ENCODE measurements at places on chromosomes 4 and X.
A peak's percentile ranks its signal among the peaks of the same experiment; 100 is the strongest.

DNA sequence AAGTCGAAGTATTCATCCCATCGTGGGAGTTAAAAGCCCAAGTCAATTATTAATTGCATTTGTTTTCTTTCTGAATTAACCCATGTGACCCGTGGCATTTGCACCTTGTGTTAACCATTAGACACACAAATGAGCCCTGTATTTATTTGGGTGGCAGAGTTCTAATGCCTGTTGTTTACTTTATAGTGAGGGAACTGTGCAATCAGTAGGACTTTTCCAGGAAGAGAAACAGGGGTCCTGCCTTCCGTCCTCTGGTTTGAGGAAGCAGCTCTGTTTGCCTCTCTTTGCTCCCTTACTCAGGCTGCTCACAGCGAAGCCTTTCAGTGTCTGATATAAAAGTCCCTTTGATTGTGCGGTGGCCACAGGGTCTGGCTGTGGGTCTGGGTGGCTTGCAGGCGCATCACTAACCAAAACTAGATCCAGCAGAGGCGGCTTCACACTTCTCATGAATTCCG is 263.6 kb downstream of the PTTG2 start:
- no peak for DNase-seq

GRCh38 chr4:24559889-24560288 is 24.5 kb downstream of the DHX15 start:
- DNase-seq: no peak

GRCh38 chr4:142404191-142404611 is 441.9 kb downstream of the INPP4B start:
- no peak for DNase-seq

GRCh38 chrX:128816919-128817318 is 706.4 kb downstream of the SMARCA1 start:
- no peak for DNase-seq

- DNase-seq: no peak
Observed at GRCh38 chrX:56728752-56729151, 291 bp upstream of the NBDY start.

DNA sequence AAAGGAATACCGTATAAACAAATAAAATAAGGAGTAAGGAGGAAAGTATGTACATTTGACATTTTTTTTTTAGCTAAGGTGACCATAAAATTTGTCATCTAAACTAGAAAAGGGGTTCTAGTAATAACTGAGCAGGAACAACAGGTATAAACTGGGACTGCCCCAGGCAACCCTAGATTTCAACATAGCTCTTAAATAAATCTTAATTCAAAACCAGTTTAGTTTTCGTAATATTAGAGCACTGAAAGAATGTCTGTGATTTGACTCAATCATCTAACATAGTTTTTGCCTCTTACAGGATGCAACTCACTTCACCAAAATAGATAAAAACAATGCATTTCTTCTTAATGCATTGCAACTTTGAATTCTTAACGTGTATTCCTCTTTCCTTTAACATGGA is 257.7 kb downstream of the ADAMTS3 start:
- DNase-seq: no peak

- no peak for DNase-seq
Observed at GRCh38 chr4:1369479-1370079, 22.6 kb downstream of the UVSSA start.

- no peak for DNase-seq
Observed at GRCh38 chrX:94576367-94577004, 902.5 kb downstream of the FAM133A start.

- DNase-seq: no peak
Observed at GRCh38 chrX:79036157-79036880, 91.1 kb downstream of the P2RY10 start.

DNA sequence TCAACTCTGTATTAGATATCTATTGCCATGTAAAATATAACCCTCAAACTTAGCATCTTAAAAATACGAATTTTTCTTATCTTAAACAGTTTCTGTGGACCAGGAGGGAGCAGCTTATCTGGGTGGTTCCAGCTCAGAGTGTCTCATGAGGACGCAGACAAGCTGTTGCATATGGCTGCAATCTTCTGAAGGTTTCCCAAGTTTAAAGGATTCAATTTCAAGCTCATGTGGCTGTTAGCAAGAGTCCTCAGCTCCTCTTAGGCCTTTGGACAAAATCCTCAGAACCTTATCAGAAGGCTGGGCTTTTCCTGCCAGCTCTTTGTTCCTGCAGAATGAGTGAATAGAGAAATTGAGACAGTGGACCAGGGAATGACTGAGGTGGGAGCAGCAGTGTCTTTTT is 2.8 kb upstream of the CTSO start:
- no peak for DNase-seq

- no peak for DNase-seq
Observed at GRCh38 chrX:69096963-69097362, 68.3 kb downstream of the PJA1 start.

DNA sequence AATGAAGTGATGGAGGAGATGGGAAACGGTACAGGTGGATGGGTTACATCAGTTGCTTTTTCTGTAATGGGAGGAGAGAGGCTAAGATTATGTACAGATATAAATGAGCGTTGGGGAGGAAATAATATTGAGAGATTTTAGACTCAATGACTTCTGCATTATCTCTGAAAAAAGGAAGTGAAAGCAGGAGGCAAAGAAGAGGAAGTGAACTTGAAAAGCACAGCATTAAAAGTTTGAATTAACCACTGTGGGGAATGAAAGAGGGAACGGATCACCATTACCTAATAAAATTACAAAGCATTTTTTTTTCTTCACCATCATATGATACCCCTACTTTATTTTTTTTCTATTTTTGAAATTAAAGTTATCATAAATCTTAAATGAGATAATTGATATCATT is 1025.5 kb downstream of the RPA4 start:
- no peak for DNase-seq

DNA sequence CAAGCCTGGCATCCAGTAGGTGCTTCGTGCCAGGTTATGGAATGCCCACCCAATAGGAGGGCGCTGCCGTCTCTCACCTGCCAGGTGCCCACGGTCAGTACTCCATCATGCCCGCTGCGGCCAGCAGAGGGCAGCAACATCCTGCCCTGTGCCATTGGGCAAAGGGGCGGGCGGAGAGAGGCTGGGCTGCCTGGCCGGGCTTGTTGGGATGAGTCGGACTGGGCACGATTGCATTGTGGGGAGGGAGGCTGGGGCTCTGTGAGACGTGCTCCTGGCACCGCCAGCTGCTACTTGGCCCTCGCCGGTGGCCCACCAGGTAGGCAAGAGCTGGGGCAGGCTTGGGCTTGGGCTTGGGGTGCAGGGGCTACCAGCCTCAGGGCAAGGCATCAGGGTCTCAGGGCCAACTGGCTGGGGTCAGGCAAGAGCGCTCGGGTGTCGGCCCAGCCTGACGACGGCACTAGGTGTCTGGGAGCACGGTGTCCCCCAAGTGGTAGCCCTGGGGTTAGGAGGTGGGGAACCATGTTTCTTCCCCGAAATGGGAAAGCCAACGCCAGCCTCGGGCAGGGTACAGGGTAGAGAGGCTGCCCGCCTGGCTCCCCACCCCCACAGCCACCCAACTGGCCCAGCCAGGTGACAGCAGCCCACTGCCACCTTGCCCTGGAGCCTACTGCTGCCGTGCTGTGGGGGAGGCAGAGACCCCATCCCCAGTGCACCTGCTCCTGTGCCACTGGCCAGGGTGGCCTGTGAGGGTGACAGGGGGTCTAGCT is at the start of gene PLXNB3:
PLXNB3 (plus strand) TSS at position 261 of the 767 bp plus-strand sequence. CDS start 1,287 bp downstream, outside the sequence.
- DNase-seq: peak; percentile 68

GRCh38 chrX:70196961-70197720 is 19.9 kb downstream of the DGAT2L6 start:
- peak; percentile 12 for DNase-seq

GRCh38 chr4:138341739-138342415 is 99.7 kb upstream of the SLC7A11 start:
- DNase-seq: no peak

DNA sequence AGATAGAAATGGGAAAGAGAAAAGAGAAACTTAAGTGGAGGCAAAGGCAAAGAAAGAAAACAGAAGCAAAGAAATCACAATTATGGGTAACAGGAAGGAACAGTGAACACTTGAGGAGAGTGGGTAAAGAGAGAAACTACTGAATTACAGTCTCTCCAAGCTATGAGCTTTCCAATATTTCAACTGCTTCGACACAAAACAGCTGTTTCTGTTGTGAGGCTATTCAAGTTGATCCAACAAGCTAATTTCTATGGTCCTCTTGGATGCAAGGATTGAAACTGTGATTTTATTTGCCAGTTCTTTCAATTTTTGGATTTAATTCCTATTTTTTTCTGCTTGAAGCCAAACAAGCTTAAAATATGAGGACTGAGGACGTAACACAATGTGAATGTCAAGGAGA is 80.5 kb upstream of the ADGRA3 start:
- no peak for DNase-seq

- DNase-seq: no peak
Observed at GRCh38 chrX:129679901-129680300, 25.1 kb upstream of the APLN start.

GRCh38 chr4:144178414-144178813 is 37.9 kb upstream of the GYPA start:
- no peak for DNase-seq

GRCh38 chr4:46924789-46925529 is 15.9 kb upstream of the COX7B2 start:
- DNase-seq: no peak

DNA sequence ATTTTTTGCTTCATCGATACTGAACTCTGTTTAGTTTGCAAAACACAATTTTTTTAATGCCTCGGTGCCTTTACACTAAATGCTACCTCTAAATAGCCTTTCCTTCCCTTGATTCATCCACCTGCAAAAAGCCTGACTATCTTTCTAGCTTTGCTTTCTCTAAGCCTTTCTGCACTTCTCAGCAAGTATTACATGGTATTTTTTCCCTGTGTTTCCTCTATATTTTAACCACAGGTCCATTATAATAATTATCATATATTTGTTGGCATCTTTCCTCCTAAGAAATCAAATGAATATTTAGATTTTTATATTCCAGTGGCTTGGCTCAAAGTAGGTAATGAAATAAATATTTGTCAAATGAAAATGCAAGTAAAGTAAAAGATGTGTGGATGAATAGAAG is 196.2 kb downstream of the ARHGAP24 start:
- no peak for DNase-seq

DNA sequence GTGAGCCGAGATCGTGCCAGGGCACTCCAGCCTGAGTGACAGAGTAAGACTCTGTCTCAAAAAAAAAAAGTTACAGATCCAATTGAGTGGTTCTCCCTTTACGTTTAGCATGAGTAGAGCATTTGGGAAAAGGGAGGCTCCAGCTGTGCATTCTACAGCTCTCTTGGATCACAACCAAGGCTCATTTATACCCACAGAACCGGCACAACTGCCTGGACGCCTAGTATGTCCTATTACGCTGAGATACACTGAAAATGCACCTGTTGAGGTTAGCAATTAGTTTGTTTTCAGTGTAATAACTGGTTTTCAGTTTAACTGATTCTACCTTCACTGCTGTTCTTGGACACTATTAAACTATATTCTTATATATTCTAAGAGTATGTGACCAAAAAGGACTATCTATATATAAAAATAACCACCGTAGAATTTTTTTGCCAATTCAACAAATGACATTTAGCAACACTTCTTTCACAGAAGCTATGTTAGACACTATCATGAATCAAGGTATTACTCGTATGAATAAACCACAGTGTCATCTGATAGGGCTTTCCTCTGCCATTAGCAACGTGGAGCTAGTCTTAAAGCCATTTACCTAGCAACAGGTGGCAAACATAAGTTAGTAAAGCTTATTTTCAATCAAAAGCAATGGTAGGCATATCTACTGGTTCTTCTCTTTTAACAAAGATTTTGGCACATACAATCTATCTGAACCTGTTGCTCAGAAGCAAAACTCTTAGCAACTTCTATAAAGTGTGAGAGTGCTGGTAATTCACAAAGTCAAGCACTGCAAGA is 3.6 kb downstream of the OTUD4 start:
- DNase-seq: no peak

- DNase-seq: no peak
Observed at GRCh38 chrX:20285511-20285910, 18.8 kb upstream of the RPS6KA3 start.

- no peak for DNase-seq
Observed at GRCh38 chr4:5905714-5906113, 12.8 kb upstream of the CRMP1 start.

DNA sequence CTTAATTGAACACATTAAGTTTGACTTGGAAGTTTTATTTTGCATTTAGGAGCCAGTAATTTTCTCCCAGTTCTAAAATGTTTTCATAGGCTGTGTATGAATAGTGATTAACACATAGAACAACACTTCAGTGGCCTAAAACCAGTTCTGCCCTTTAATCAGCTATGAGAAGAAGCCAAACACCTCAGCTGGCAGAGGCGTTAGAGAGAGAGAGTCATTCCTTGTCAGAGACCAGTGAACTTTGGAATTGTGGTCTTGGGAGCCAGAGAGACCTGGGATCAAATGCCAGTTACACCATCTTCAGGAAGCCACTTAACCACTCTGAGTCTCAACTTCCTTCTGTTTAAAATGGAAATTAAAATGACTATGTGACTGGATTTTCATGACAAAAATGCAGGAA is 39.3 kb upstream of the PRPS2 start:
- DNase-seq: no peak

DNA sequence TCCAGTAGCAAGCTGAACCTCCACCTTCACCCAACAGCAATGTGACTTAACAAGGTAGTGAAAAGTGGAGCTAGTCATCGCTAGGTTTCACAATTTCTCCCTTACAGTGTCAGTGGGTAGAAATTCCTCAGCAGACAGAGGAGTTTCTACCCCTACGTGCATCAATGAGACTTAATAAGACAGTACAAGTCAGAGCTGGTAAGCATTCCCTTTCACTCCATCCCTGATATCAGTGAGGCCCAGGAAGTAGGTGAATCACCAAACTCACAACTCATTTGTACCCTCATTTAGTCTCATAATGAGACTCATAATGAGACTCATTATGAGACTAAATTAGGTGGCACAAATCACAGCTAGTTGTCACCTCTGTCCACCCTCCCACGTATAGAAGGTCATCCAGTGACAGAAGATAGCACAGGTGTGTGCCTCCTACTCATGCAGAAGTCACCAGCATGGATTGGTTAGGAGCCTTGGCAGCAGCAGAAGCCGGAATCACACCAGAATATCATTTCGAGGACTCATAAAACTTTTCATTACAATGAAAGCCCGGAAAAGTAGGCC is 50.8 kb upstream of the NUDT10 start:
- DNase-seq: no peak

- no peak for DNase-seq
Observed at GRCh38 chrX:139892512-139892911, 40.3 kb downstream of the ATP11C start.

DNA sequence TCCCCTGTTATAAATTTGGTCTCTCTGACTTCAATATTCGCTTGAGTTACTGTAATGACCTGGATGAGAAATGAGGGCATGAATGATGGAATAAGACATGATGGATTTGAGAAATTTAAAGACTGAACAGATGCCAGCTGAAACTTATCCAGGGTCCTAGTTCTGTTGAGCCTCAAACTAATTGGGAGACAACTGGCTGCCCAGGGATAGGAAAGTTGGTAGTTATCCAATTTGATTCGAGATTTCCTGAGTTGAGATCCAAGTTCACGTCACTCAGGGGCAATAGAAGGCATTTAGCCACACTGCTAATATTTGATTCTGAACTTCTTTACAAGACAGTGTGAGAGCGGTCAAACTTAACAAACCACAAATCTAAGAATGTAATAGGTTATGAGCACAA is 159.0 kb upstream of the CXCL13 start:
- DNase-seq: no peak

GRCh38 chrX:139738581-139738980 is 30.6 kb upstream of the MCF2 start:
- no peak for DNase-seq

- DNase-seq: no peak
Observed at GRCh38 chrX:8235026-8235425, 64.0 kb upstream of the VCX2 start.

GRCh38 chr4:112765317-112765974 is 128.5 kb downstream of the LARP7 start:
- no peak for DNase-seq
